NCI-H187 treated with DMSO at 0.1 percent for 48 hours (cell line): ENCODE measurements at places on chromosomes 1 and 21.

- no peak for DNase-seq
Observed at GRCh38 chr1:182270731-182271130, 120.9 kb downstream of the GLUL start.

DNA sequence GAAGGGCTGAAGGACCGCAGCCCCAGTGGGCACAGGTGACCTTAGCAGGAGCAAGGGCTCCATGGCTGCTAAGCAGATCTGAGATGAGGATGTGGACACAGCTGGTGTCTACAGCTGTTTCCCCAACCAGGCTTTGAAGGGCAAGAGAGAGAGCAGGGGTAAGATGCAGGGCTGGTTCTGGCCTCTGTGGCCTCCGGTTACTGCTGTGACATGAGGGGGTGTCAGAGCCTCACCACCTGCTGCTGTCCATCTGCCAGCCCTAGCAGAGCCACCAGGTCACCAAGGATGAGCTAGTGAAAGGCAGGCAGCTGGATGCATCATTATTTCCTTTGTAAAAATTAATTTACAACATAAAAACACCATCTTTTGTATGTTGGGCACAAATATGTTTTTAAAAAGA, 33.4 kb downstream of the OBSCN start:
- no peak for DNase-seq

- DNase-seq = no peak
Observed at GRCh38 chr21:43808367-43808766, 19.0 kb downstream of the RRP1 start.

DNA sequence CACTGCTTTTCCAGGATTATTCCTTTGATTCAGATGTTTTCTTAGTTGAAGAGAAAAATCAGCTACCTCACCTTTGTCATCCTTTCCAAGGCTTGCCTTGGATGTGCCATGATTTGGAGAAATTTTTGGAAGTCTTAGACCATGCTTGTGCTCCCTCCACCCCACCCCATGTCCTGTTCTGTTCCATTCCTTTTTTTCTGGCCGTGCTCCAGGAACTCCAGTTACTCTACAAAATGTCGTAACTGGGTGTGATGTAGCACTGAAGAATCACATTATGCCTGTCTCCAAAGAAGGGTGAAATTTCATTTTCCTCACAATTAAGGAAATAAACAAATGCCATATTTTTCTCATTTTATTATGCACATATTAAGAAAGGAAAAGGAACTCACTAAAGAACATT, 217.8 kb upstream of the ZRANB2 start:
- DNase-seq = no peak

- no peak for DNase-seq
Observed at GRCh38 chr1:219276049-219276738, 102.5 kb downstream of the LYPLAL1 start.
